ENCODE measurements at places on chromosomes 2 and 18.

- H3K27me3 ChIP-seq: no peaks in the 10 kb centered on the region
- no peaks in the 10 kb centered on the region for H3K4me1 ChIP-seq
- DNase-seq: no peak
- H3K27ac ChIP-seq: no peak overlapping the region
- no peaks in the 10 kb centered on the region for H3K36me3 ChIP-seq
Measured at GRCh38 chr2:166180951-166181812, 53.4 kb upstream of the SCN1A start.

DNA sequence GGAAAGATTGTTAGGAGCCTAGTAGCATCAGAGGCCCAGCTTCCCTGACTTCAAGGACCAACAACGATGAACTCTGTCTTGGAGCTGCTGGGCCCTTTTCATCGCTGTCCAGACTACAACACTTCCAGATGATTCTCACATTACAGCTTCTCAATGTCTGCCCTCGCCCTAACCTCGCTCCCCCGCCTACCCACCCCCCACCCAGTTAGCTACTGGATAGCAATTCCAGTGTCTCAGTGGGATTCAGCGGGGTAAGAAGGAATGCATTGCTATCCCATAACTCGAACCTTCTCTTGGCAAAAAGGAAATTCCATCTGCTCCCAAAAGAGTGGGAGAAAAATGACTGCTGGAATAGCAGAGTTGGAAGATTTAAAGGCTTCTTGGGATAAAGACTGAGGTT lies 65.0 kb downstream of the RPL37A start:
- no peak for DNase-seq
- H3K4me3 ChIP-seq: no peak overlapping the region
- no peaks in the 10 kb centered on the region for H3K4me1 ChIP-seq
- no peak overlapping the region for H3K27ac ChIP-seq

DNA sequence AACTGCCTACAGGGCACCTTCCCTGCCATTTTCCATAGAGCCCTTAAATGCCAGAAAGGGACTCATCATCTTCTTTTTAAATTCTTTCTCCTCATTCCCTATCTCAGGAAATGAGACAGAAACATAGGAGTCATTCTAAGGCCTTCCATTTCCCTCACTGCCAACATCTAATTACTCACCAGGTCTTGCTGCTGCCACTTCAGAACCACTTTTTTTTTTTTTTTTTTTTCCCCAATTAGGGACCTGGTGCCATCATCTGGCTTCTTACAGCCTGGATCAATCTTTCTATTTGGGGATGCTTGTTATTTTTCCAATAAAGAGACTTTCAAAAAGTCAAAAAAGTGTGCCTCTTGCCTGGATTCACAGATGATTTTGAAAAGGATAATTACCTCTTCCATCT lies 373.4 kb downstream of the LPIN1 start:
- H3K4me1 ChIP-seq: no peaks in the 10 kb centered on the region
- no peak for DNase-seq
- no peak overlapping the region for H3K4me3 ChIP-seq

- H3K27me3 ChIP-seq: no peaks in the 10 kb centered on the region
- no peak for DNase-seq
- H3K27ac ChIP-seq: no peak overlapping the region
Measured at GRCh38 chr2:214358506-214358905, 52.3 kb upstream of the VWC2L start.

DNA sequence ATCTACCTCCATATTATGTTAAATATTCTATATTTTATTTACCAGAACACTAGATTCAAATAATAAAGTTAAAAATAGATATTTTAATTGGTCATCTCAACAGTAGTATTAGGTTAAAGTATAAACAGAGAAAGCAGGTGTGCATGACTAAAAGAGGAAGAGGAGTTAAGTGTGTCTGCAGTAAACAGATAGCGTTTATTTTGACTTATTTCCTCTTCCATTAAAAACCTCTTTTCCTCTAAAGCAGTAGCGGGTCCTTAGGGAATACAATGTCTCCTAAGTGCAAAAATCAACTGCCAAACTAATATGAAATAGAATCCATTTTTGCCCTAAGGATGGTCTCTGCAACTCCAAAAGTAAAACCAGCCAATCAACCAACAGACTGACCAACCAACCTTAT lies 27.7 kb downstream of the EIF2AK3 start:
- peaks cover 3% of the 10 kb centered on the region for H3K4me1 ChIP-seq
- H3K27me3 ChIP-seq: no peaks in the 10 kb centered on the region
- H3K27ac ChIP-seq: peak overlapping the region; percentile 58
- DNase-seq: no peak
- no peak overlapping the region for H3K4me3 ChIP-seq

- H3K4me1 ChIP-seq: no peaks in the 10 kb centered on the region
- no peak for DNase-seq
- no peaks in the 10 kb centered on the region for H3K36me3 ChIP-seq
- no peak overlapping the region for H3K4me3 ChIP-seq
Measured at GRCh38 chr18:65018184-65018583, 732.6 kb upstream of the CDH7 start.

Data from CD4-positive, CD25-positive, alpha-beta regulatory T cell (primary cell).